GM18507 (cell line): ENCODE measurements at places on chromosomes 2 and 18.

GRCh38 chr2:191037351-191037750 lies 23.4 kb upstream of the STAT1 start:
- no peak for DNase-seq

- DNase-seq: no peak
These were observed 55.7 kb downstream of the IRS1 start for GRCh38 chr2:226743915-226744314.

DNA sequence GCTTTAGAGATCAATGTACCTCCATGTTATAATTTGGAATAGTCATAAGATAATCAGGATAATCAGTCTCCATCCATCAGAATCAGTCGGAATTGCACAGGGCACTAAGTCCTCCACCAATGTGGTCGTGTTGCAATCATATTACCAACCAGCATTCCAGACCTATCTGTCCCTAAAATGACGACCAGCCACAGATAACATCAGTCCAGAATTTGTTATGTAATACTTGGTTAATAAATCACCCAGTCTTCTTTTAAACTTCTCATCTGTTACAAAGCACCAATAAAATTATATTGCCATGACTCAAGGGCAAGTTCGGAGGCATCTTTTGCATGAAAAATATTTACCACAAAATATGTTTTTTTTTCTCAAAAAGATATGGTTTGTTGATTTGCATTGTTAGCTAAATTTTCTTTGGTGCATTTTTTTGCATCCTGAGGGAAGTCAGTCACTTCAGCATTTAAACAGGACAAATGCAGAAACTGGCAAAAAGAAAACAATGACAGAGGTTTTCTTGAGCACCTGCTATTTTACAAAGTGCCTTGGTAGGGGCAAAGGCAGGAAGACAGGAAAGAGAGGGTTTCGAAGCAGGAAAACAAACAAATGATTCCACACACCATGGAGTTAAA lies 29.3 kb downstream of the PIEZO2 start:
- no peak for DNase-seq

GRCh38 chr2:36740061-36740460 lies 43.6 kb downstream of the VIT start:
- DNase-seq: no peak

DNA sequence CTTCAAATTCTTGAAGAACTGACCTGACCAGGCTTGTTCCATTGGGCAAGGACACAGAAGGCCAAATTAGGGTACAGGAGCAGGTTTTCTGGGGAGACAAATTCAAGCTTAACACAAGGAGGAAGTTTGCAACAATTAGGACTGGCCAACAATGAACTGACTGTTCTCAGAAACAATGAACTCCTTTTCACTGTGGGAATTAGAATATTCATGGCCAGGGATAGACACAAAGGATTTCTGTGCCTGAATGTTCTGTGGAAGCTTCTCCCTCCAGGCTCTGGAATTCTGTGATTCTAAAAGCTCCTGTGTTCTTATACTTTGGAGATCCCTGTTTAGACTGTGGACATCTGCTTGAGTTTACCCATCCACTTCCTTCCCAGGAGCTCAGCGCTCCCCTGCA lies 15.2 kb downstream of the SMYD1 start:
- no peak for DNase-seq

DNA sequence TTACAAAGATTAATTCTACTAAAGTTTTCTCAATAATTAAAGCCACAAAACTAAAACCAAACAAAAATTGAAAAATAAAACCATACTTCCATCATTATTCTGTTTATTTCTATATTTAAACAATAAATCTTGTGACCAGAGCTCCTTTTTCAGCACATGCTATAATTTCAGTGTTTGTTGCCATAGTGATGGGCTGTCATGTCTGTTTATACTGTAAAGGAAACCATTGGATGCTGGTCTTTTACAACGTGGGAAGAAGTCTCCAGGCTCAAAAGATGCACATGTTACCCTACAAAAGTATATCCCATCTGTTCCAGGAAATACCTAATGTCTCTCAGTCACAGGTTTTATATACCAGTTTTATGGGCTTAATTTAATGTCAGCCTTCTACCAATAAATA lies 100.1 kb upstream of the MC2R start:
- DNase-seq: no peak

DNA sequence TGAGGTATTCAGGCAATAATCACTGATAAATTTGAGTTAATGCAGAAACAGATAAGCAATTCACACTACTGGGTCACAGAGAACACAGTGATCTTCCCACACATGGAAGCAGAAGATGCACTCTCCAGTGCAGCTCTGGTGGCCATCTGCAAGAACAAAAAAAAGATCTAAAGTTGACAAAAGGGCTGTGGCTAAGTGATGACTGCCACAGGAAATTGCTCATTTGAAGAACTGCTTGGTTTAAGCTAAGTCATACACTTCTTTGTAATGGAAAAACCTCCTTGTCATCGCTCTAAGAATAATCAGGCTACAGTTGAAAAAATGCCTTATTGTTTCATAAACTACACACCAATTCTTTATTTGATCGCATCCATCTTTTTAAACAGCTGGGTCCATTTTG lies 115.1 kb downstream of the DTNB start:
- peak; percentile 57 for DNase-seq

- DNase-seq: no peak
These were observed 4.2 kb upstream of the PAX8 start for GRCh38 chr2:113282747-113283533.

- no peak for DNase-seq
These were observed 305.3 kb downstream of the NDUFA10 start for GRCh38 chr2:239719791-239720360.

DNA sequence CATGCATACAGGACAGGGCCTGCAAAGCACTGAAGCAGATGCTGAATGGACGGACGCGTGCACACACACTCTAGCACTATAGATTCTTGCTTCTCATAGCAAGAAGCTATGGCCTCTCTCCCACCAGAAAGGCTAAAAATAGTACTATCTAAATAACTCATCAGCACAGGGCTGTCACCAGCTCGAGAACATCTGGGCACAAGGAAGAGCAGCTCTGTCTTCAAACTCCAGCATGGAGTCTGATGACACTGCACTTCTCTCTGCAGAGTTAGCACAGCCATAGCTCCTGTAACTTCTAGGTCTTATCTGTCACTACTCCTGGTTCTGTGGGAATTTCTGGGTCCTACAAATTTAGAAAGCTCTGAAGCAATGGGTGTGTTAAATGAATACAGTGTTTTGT lies 123.5 kb downstream of the MYO5B start:
- no peak for DNase-seq

DNA sequence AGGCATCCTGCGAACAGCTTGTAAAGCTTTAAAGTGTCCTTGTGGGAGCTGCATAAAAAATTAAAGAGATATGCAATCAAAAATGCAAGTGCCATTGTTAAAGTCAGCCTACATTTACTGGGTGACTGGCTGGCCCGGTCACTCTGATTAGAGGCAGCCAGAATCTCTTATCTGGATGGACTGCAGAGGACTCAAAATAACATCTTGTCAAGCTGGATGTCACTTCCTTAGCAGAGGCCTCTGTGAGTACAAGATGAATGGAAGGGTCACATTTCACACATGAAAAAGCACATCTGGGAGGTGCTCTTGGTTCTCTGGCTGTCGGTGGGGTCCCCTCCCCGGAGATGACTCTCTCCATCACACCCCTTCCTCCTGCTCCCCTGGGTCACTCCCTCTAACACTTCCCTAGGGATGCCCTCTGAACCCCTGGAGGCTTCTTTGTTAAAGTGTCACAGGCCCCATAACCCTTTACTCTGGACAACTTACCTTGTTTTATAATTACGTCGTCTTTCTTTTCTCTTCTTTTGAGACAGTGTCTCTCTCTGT lies 122.1 kb downstream of the SH3BP4 start:
- no peak for DNase-seq

DNA sequence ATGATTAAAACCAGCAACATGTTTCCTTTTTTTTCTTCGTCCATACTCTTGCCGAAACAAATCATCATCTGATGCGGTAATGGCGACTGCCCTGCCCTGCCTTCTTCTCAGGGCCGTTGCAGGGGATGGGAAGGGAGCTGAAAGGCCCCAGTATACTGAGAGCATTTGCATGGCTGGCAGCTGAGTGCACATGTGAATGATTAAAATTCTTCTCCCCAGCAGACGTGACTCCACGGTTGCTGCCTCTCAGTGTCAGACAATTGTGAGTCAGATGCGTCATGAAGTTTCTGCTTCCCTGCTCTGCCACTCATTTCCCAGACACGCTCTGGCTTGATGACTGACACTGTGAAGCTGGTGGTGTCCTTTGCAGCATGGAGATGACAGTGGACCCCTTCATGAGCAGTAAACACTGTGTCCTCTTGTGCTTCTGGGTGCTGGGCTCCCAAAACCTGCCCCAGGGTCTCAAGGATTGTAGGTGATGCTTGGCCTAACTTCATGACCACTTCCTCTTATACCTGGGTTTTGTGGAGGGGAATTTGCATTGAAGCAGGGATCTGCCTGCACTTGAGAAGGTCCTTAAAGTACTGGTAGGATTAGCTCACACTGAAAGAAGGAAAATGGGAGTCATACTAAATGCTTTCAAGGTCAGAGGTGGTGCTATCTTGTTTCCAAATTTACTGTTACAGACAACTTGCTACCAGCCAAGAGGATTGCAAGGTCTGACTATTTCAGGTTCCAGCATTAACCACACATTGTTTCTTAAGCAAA lies 222.5 kb upstream of the COPS8 start:
- peak; percentile 12 for DNase-seq

- DNase-seq: no peak
These were observed 1.2 kb upstream of the RAB12 start for GRCh38 chr18:8607776-8608742.

GRCh38 chr2:121095257-121096080 lies 189.5 kb downstream of the TFCP2L1 start:
- DNase-seq: no peak

- DNase-seq: no peak
These were observed 692.4 kb downstream of the CPS1 start for GRCh38 chr2:211248841-211249240.

GRCh38 chr2:200216310-200216709 lies 90.2 kb upstream of the SPATS2L start:
- no peak for DNase-seq
